Epithelial cell of proximal tubule (primary cell): ENCODE measurements at places on chromosomes 5 and 9.

DNA sequence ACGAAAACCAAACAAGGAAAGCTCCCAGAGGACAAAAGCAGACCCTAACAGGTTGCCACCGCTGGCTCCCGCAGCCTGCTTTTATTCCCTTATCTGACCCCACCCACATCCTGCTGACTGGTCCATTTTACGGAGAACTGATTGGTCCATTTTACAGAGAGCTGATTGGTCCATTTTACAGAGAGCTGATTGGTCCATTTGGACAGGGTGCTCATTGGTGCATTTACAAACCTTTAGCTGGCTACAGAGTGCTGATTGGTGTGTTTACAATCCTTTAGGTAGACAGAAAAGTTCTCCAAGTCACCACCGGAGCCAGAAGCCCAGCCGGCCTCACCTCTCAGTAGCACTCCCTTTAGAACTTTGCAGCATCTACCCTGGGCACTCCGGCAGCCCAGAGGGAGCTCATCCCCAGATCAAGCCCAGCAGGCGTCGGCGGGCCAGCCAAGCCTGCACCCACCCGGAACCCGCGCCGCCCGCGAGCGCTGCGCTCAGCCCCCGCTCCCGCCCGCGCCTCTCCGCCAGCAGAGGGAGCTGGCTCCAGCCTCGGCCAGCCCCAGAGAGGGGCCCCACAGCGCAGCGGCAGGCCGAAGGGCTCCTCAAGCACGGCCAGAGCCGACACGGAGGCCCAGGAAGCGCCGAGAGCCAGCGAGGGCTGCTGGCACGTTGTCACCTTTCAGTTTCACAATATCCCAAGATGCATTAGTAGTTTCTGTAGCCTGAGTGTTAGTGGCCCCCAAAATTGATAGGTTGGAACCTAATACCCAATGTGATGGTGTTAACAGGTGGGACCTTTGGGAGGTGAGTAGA lies 35.3 kb upstream of the CLPTM1L start:
- DNase-seq, result no peak

- DNase-seq, result no peak
Observed at GRCh38 chr5:6396043-6396442, 17.7 kb upstream of the MED10 start.

GRCh38 chr9:95130484-95130883 lies 187.0 kb downstream of the FANCC start:
- DNase-seq, result no peak

GRCh38 chr9:111945216-111945615 lies 48.6 kb downstream of the UGCG start:
- no peak for DNase-seq

DNA sequence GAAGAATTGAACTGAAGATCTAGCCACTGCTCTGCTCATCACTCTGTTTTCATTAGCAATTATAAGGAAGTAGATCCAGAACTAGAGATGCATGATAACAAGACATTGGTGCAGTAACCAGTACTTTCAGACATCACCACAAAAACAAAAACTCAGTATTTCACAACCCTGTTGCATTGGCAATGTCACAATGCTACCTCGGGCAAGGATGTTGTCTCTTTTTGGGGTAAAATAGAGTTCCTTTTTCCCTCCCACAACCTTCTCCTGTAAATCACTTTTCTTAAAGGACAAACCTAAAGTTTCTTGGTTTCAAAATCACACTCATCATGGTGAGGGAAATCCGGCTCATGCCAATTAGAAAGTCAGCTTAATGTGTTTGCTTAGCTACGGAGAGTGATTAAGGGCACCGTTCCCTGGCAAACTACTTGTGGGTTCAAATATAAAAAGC lies 420.1 kb upstream of the MEF2C start:
- DNase-seq, result no peak

- no peak for DNase-seq
Observed at GRCh38 chr5:135890296-135890695, 5.3 kb downstream of the IL9 start.

GRCh38 chr5:169521366-169521983 lies 62.1 kb upstream of the SPDL1 start:
- no peak for DNase-seq

DNA sequence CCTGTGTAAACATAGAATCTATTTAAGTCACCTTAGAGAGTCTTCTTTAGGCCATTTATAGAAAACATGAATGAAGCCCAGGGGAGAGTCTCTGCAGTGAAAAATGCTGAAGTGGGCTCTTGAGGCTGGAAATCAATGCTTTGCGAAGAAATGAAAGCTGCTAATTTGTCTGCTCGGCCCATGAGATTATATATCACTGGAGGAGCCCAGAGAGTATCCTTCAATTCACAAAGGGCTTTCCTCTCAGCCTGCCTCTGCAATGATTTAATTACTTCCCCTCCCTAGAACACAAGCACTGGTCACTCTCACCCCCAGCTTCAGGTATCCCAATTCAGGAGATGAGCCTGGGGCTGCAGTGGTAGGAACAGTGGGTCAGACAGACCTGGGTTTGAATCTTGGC lies 8.2 kb upstream of the DRD1 start:
- no peak for DNase-seq

GRCh38 chr9:33661176-33661575 lies 134.2 kb upstream of the PRSS3 start:
- DNase-seq, result no peak

- DNase-seq, result no peak
Observed at GRCh38 chr5:115686738-115687074, 60.9 kb upstream of the TMED7 start.

DNA sequence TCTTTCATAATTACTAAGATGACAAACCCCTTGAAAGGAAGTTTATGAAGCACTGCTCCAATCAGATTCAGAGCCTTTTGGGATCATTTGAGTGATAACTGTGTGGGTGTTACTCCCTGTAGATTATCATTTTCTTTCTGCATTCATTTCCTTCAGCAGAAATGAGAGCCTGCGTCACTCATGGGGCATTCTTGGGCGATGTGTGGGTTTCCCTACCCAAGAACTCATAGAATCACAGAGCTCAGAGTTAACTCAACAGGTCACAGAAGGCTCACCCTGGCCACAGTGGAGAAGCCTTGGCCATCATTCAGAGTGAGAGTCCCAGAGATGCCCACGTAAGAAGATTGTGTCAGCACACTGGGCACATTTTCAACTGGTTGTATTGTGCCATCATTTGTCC lies 401.9 kb downstream of the TLE4 start:
- DNase-seq, result no peak

GRCh38 chr5:168683247-168683926 lies 104.2 kb upstream of the PANK3 start:
- DNase-seq, result no peak

DNA sequence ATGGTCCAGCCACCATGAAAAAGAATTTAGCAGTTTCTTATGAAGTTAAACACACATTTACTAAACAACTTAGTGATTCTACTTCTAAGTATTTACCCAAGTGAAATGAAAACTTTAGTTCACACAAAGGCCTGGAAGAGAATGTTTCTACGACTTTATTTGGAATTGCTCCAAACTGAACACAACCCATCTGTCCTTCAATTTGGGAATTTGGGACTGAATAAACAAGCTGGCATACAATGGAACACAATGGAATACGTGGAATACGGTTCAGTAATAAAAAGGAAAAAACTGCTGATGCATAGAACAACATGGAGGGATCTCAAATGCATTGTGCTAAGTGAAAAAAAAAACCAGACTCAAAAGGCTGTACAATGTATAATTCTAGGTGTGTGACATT lies 44.6 kb upstream of the BASP1 start:
- no peak for DNase-seq

- no peak for DNase-seq
Observed at GRCh38 chr5:20367178-20367577, 379.2 kb upstream of the CDH18 start.

GRCh38 chr5:116536316-116537083 lies 38.1 kb downstream of the SEMA6A start:
- no peak for DNase-seq

DNA sequence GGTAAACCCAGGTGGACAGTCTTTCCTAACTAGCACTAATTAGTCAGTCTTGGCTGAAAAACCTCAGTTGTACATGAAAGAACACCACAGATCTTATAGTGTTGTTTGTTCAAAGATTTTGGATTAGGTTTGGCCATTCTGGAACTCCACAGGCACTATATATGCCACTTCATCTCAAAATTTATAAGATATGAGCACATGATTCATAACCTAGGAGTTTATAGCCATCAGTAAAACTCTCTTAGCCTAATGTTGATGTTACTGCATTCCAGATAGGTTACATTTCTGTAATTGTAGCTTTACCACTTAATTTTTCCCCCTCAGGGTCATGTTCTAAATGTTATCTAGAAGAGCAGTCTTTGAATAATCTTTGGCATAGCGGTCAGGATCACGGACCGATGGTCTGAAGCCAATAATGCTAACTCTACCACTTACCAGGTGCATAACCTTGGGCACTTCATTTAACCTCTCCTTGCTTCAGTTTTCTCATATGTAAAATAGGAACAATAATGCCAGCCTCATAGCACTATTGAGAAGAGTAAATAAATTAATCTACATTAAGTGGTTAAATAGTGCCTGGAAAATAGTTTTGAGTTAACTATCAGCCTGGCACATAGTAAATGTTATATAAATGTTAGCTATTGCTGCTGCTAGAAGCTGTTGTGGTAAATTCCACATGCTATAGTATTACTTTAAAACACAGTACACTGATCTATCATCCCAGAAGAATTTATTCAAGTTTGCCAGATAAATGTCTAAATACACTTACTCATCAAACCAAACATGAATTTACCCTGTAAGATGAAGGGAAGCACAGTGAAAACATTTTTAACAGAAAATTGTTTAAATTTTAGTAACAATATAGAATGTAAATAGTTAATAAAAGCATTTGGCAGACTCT lies 743.9 kb downstream of the NR2F1-AS1 start:
- DNase-seq, result no peak

GRCh38 chr5:95072281-95072680 lies 212.6 kb downstream of the MCTP1 start:
- no peak for DNase-seq

DNA sequence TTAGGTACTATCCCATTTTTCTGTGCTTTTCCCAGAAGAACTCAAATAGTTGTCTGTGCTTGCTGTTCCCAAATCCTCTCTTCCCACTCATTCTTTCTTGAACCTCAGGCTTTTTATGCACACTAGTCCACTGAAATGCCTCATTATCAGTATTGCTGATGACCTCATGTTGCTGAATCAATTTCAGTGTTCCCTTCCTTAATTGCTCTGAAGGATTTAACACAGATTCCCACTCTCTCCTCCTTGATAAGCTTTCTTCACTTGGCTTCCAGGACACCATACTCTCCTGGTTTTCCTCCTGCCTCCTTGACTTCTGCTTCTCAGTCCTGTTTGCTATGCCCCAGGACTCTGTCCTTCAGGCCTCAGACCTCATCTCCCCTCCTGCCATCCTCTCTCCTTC lies 298.5 kb downstream of the ARHGAP26 start:
- DNase-seq, result no peak

DNA sequence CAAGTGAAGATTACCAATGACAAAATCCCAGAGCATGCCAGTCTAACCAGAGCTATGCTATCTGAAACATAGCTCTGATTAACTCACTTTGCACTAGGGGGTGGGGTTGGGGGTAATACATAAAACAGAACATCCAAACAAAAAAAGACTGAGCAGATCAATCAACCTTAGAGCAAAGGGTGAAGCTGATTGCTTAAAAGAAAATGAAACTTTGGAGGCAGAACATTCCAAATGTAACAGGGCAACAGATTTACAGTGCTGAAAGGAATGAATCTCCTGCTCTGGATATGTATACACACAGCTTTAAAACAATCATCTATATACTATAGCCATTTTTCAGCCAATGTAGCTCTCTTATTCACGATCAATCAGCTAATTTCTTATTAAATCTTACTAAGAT lies 4.9 kb downstream of the IL6ST start:
- DNase-seq, result no peak

DNA sequence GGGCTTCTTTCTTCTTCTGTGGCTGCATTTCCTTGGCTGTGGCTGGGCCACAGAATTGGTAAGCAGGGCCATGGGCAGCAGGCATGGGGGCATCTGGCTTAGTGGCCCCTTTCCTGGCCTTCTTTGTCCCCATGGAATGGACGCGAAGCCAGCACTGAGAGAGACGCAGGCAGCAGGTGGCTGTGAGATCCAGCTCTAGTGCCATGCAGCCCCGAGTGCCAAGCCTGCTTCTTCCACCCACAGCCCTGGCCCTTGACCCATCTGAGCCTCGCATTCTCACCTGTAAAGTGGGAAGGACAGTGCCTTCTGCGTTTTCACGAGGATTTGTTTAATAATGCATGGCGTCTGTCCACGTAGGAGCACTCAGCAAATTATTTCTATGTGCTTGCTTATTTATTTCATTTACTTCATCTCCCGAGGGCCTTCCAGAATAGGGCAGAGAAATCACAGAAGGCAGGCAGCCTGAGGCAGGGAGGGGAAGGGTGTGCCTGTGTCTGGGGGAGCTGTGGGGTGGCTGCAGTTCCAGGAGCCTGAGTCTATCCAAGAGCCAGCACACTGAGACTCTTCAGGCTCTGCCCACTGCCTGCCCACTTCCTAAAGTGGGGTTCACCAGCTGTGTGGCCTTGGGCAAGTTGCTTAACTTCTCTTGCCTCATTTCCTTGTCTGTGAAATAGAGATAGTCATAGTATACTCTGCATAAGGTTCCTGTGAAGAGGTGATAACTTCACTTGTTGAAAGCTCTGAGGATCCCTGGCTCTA lies 55.2 kb downstream of the NTNG2 start:
- DNase-seq, result no peak

DNA sequence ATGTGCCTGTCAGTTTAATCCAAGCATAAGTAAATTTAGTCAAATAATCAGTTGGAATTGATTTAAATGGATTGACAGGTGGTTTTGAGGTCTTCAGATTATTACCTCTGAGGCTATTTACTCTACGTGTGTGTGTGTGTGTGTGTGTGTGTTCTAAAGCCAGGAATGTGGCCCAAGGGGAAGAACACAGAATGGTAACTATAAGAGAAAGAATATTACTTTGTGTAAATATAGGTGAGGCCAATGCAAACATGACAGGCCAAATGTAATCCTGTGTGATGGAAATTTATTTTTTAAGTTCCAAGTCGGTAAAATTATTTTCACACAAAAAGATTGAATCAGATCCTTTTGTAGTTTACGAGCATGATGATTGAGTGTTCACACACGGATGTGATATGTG lies 390.0 kb downstream of the PLK2 start:
- DNase-seq, result no peak

- DNase-seq, result no peak
Observed at GRCh38 chr9:91163444-91163772, 198.3 kb downstream of the AUH start.

DNA sequence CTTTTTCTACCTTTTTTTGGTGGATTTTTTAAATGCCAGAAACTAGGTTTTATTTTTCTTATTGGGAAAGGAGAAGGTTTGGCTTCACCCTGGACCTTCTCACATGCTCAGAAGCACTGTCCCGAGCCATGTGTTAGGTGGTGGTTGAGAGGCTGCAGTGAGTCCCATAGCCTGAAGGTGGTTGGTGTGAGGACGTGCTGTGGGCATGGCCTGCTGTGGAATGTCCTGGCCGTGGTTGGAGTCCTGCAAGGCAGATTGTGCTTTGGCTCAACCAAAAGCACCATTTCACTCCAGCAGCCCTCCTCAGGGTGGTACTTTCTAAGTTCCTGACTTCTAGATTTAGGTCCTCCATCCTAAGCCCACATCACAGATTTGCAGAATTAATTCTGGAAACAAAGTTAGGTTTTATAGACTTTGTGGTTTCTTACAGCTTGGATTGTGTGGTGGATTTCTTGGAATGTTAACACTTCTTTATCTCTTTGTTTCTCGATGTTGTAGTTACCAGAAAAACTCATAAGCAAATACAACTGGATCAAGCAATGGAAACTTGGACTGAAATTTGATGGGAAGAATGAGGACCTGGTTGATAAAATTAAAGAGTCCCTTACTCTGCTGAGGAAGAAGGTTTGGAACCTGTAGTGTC lies 22.6 kb downstream of the OTULIN start:
- no peak for DNase-seq
